ENCODE measurements at places on chromosomes 2 and 18. TPM values are rescaled to one million over a fixed set of nuclear protein-coding genes. Genes with fewer than 3 reads are reported as not detected.

GRCh38 chr2:46364797-46365457 lies 67.7 kb downstream of the EPAS1 start:
- no peaks in the 10 kb centered on the region for H3K27me3 ChIP-seq
- H3K4me3 ChIP-seq = no peak overlapping the region
- H3K27ac ChIP-seq = peak overlapping the region; percentile 2

DNA sequence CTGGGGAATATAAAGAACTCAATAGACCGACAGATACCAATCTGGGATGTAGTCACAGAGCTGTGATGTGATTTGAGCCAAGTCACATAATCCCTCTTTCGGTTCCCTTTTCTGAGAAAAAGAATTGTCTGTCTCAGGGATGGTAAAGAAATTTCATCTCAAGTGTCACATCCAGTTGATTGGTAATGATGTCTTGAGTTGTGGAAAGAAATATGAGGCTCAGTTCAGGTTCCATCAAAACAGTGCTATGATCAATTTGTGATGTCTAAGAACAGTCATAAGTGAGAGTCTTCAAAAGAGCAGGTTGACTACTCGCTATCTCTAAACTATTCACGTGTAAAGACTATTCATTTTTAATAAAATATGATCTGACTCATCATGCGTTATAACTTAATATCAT lies 223.3 kb downstream of the METTL4 start:
- H3K27me3 ChIP-seq = no peaks in the 10 kb centered on the region
- DNase-seq = no peak
- no peak overlapping the region for H3K27ac ChIP-seq
- H3K4me1 ChIP-seq = no peaks in the 10 kb centered on the region
- no peaks in the 10 kb centered on the region for H3K36me3 ChIP-seq

DNA sequence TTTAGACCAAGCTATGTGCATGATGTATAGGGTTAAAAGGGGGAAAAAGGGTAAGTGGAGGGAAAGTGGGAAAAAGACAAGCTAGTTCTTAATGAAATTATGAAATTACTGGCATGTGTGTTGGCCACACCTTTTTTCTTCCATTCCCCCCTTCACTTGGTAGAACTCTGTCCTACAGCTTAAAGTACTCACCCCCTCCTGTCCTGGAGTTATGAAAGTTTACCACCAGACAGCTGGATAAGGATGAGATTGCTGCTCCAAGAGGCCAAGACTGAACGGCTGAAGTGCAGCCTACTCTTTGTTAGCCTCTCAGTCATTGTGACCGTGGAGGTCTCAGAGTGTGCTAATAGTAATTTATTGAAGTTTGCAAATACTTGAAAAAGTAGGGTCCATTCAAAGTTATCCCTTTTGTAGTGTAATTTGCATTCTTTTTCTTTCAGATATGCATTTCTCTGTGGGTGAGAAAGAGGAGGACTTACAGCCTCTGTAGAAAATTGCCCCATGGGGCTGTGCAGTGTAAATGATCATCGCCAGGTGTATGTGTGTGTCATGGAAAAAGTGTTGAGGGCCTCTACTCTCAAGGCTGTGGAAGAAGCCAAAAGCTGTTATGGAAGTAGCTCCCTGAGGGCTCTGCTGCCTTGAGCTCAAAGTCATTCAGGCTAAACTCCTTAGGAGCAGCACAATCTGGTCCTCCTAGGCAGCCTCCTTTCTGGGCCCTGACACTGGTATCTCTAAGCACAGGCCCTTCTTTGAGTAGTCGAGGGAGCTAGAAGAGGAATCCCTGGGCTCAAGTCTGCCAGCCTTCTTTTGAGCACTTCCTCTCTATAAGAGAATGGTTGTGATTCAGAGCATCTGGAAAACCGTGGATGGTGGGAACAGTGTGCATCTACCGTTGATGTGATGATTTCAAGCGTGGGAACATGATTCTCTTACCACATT lies 46.2 kb downstream of the LHCGR start:
- H3K27me3 ChIP-seq = no peaks in the 10 kb centered on the region
- no peak overlapping the region for H3K27ac ChIP-seq
- DNase-seq = no peak
- no peaks in the 10 kb centered on the region for H3K4me1 ChIP-seq
- H3K4me3 ChIP-seq = no peak overlapping the region

- no peak overlapping the region for H3K4me3 ChIP-seq
- no peak overlapping the region for H3K27ac ChIP-seq
- no peaks in the 10 kb centered on the region for H3K36me3 ChIP-seq
- no peak for DNase-seq
- peaks cover 21% of the 10 kb centered on the region for H3K4me1 ChIP-seq
- H3K27me3 ChIP-seq = no peaks in the 10 kb centered on the region
Observed at GRCh38 chr18:76824754-76825153, 2.4 kb downstream of the ZNF236 start.

DNA sequence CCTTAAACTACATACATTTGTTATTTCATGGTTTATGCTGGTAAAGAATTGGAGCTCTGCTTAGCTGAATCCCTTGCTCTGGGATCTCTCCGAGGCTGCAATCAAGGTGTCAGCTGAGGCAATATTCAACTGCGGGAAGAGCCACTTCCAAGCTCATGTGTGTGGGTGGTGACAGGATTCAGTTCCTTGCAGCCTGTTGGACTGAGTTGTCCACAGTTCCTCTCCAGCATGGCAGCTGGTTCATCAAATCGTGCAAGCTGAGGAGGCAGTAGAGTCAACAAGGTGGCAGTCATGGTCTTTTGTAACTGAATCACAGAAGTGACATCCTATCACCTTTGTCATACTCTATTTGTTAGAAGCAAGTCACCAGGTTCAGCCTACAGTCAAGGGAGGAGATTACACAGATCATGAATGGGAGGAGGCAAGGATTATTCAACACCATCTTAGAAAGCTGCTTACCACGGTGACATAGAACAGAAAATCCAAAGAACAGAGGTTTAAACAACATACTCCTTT lies 56.9 kb downstream of the CTIF start:
- H3K4me3 ChIP-seq = no peak overlapping the region
- H3K36me3 ChIP-seq = peaks cover 3% of the 10 kb centered on the region
- no peaks in the 10 kb centered on the region for H3K27me3 ChIP-seq
- no peaks in the 10 kb centered on the region for H3K4me1 ChIP-seq

DNA sequence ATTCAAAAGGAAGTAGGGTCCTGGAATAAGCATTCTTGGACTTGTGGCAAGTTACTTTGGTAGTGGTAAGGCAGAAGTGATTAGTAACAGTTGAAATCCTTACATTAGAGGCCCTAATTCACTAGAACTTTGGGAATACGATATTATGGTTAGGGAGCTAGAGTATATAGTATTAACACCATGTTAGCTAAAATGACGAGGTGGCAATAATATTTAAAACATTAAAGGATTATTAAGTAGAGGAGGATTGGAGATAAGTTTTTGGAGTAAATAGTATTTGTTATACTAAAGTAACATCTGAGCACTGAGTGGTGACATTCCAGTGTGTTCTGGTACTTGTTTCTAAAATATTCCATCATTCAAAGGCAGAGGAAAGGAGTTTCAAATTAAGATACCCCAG lies 91.0 kb downstream of the AGPS start:
- H3K4me1 ChIP-seq = no peaks in the 10 kb centered on the region
- H3K27me3 ChIP-seq = no peaks in the 10 kb centered on the region
- peaks cover 13% of the 10 kb centered on the region for H3K36me3 ChIP-seq
- H3K27ac ChIP-seq = no peak overlapping the region
- DNase-seq = no peak

DNA sequence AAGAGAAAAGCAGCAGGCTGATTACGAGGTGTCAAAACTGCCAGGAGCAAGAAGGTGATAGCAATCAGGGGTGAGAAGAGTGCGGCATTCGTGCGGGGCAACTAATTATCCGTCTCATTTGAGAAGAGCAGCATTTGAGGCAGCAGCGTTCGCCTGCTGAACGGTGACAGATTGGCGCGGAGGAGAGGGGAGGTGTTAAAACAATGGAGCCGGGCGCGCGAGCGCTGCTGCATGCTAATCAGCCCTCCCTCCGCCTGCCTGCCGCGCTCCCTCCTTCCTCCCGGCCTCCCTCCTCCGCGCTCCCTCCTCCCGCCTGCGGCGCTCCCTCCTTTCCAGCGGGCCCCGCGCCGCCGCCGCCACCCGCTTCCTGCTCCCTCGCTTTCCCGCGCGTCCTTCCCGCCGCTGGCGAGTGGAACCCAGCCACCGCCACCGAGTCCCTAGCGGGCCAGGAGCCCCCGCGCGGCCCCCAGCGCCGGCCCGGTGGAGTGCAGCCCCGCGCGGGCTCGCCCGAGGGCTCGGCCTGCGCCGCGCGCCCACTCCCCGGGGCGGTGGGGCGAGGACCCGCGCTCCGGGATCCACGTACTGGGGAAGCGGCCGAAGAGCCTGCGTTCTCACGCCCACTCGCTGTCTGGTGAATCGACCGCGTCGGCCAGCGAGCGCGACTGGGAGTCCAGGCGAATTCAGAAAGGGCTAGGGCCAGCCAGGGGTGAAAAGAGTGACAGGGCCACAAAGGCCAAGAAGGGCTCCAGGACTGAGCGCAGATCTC lies 69.5 kb upstream of the PSMD14 start:
- peaks cover 10% of the 10 kb centered on the region for H3K36me3 ChIP-seq
- H3K27ac ChIP-seq = peak overlapping the region; percentile 26
- no peaks in the 10 kb centered on the region for H3K27me3 ChIP-seq
- H3K4me3 ChIP-seq = peak overlapping the region; percentile 67
- DNase-seq = peak; percentile 72
- H3K4me1 ChIP-seq = peaks cover 8% of the 10 kb centered on the region

DNA sequence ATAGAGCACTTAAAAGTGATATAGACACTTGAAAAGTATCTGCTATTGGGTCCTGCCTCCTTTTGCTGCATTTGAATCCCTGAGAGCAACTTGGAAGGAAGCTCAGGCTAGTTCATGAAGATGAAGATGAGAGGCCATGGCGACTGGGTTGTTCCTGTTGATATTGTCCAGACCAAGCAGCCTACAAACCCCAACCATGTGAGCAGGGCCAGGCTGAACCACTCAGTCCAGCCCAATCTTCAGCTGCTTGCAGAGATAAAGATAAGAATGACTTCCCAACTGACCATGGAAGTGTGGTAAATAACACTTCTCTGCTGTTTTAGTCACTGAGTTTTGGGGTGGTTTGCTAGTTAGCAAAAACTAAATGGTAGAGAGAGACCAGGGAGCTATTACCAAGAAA lies 417.6 kb downstream of the SOX11 start:
- DNase-seq = no peak
- no peaks in the 10 kb centered on the region for H3K36me3 ChIP-seq
- no peak overlapping the region for H3K27ac ChIP-seq
- H3K4me1 ChIP-seq = no peaks in the 10 kb centered on the region

DNA sequence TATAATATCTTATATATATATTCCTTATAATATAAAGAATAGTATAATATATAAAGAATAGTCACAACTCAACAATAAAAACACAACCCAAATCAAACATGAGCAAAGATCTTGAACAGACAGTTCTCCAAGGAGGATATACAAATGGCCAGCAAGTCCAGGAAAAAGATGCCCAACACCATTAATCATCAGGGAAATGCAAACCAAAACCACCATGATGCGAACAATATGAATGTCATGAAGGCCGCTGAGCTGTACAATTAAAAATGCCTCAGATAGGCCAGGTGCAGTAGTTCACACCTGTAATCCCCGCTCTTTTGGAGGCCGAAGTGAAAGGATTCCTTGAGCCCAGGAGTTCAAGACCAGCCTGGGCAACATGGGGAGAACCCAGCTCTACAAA lies 58.9 kb downstream of the SLC35F5 start:
- H3K27ac ChIP-seq = no peak overlapping the region
- peaks cover 4% of the 10 kb centered on the region for H3K4me1 ChIP-seq
- H3K4me3 ChIP-seq = no peak overlapping the region
- no peak for DNase-seq
- no peaks in the 10 kb centered on the region for H3K27me3 ChIP-seq
- H3K36me3 ChIP-seq = no peaks in the 10 kb centered on the region

DNA sequence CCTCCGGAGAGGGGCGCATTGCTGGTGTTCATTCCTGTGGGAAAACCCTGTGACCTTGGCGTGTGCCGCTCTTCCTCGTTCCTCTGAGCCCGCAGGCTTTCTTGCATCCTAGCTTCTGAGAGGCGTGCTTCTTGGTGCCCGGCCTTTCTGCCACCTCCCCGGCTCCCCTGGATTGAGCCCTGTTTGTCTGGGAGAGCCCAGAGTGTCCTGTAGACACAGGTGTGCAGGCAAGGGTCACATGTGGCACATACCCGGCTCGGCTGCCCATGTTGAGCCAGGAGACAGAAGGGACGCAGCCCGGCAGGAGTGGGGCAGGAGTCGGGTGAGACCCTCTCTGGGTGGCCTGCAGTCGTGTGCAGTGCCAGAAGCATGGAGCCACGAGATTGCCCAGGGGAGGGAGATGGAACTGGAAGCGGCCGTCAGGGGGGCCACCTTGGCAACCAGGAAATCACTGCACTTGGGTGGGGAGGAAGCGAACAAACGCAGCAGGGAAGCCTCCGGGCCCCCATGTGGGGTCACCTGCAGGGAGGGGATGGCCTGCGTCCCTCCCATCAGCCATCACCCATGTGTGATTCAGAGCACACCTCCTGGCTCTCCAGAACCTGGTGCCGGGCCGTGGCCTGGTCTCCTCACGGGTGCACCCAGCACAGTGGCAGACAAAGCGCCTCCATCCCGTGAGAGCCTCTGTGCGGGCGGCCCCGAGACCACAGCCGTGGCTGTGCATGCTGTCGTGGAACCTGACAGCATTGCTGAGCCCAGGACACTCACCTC lies 92.9 kb downstream of the SH3BP4 start:
- H3K27me3 ChIP-seq = no peaks in the 10 kb centered on the region
- peaks cover 25% of the 10 kb centered on the region for H3K4me1 ChIP-seq
- no peak for DNase-seq
- H3K4me3 ChIP-seq = no peak overlapping the region
- peaks cover 32% of the 10 kb centered on the region for H3K36me3 ChIP-seq
- H3K27ac ChIP-seq = peak overlapping the region; percentile 69

Gene SNED1
- 36.2 TPM for total RNA-seq

Gene SATB2
- 5.0 TPM for total RNA-seq

Gene CYP27A1
- 273 TPM for total RNA-seq

Gene SCYGR4
- total RNA-seq = not detected
